ENCODE measurements at places on chromosomes 12 and 14. TPM values are rescaled to one million over a fixed set of nuclear protein-coding genes. Genes with fewer than 3 reads are reported as not detected.

DNA sequence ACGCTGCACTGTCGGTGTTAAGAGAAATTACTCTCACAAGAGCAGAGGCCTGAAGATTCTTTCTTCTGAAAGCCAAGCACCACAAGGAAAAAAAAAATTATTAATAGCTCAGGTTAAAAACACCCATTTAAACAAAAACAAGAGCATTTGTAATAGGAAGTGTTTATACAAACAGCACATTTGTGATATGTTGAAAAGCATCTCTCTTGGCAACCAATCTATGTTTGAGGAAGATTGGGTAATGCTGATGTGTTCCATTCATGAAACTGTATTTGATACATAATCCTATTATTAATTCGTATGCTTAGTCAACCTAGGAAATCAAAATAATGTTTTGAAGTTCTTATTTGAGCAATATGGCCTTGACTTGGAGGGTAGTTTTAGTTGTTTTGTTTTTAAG is 36.5 kb downstream of the SSPN start:
- H3K27ac ChIP-seq: no peak overlapping the region
- H3K4me1 ChIP-seq: no peaks in the 10 kb centered on the region
- no peaks in the 10 kb centered on the region for H3K36me3 ChIP-seq
- DNase-seq: no peak
- no peak overlapping the region for H3K4me3 ChIP-seq

GRCh38 chr12:6226679-6227051 is 26.5 kb downstream of the CD9 start:
- H3K27me3 ChIP-seq: no peaks in the 10 kb centered on the region
- peaks cover 32% of the 10 kb centered on the region for H3K4me1 ChIP-seq
- no peak overlapping the region for H3K4me3 ChIP-seq
- no peak for DNase-seq
- H3K27ac ChIP-seq: no peak overlapping the region
- peaks cover 19% of the 10 kb centered on the region for H3K36me3 ChIP-seq

The TRMT5 gene
- total RNA-seq: 16.3 TPM

The TESPA1 gene
- not detected for total RNA-seq

The PLD4 gene
- not detected for total RNA-seq

The MANSC4 gene
- total RNA-seq: not detected
